Ureter (tissue), 1 donor: ENCODE measurements at places on chromosomes 11 and 22. TPM values are rescaled to one million over a fixed set of nuclear protein-coding genes. Genes with fewer than 3 reads are reported as not detected.

Gene VSTM5
- 1.4 TPM for total RNA-seq

Gene KRTAP5-11
- not detected for total RNA-seq

Gene RBMXL2
- not detected for total RNA-seq

Gene OR4B1
- not detected for total RNA-seq

Gene PACSIN2
- 78.5 TPM for total RNA-seq

Gene LYVE1
- 30.8 TPM for total RNA-seq

Gene PKDREJ
- total RNA-seq, result 0.13 TPM

Gene DDI1
- not detected for total RNA-seq

Gene LRRN4CL
- total RNA-seq, result 5.0 TPM

Gene TMEM86A
- total RNA-seq, result 4.6 TPM

Gene SLC16A8
- 0.26 TPM for total RNA-seq
